ENCODE measurements at places on chromosomes 4 and X.

- DNase-seq: no peak
Observed at GRCh38 chrX:104833401-104833800, 267.4 kb downstream of the IL1RAPL2 start.

- no peak for DNase-seq
Observed at GRCh38 chr4:76897536-76898384, at the start of gene SOWAHB. TSS of gene SOWAHB (minus strand) at chr4:76898144. CDS start at chr4:76897849, 295 bp downstream.

GRCh38 chrX:127037159-127037558 lies 217.6 kb downstream of the PRR32 start:
- DNase-seq: no peak

GRCh38 chrX:103376979-103377324 lies 614 bp downstream of the BEX3 start:
- peak; percentile 17 for DNase-seq
